ENCODE measurements at places on chromosomes 5 and 9. TPM values are rescaled to one million over a fixed set of nuclear protein-coding genes. Genes with fewer than 3 reads are reported as not detected.
A peak's percentile ranks its signal among the peaks of the same experiment; 100 is the strongest.

DNA sequence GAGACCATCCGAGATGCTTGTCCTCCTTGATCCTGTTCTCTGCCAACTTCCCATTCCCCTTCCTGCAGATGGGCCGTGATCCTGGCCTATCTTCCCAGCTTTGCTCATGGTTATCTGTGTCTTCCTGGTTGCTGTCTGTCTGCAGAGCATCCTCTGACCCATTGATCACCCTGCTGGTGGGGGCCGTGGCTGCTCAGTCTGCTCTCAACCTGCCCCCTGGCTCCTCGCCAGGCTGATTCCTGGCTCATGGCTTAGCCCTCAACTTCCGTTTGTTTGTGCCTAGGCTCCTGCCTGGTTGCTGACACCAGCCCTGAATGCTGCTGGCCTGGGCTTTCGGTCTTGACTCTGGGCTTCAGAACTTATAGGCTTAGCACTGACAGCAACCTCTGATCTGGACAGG, 67.1 kb upstream of the SMIM15 start:
- no peak for DNase-seq

GRCh38 chr9:5580650-5581049, 48.3 kb upstream of the RIC1 start:
- no peak for DNase-seq

DNA sequence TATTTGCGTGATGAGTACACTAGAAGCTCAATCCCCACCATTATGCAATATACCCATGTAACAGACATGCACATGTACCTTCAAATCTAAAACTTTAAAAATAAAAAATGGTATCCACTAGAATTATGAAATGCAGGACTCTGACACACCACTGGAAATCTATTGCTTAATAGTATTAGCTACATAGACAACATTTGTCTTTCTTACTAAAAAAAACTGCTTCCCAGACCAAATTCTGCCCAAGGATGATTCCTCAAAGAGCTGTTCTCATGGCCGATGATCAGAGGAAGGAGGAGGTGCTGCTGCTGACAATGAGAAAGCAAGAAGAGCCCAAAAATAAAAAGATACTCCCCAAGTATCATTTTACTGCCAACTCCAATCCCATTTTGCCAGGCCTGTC, 67.2 kb downstream of the TTC39B start:
- DNase-seq, result no peak

DNA sequence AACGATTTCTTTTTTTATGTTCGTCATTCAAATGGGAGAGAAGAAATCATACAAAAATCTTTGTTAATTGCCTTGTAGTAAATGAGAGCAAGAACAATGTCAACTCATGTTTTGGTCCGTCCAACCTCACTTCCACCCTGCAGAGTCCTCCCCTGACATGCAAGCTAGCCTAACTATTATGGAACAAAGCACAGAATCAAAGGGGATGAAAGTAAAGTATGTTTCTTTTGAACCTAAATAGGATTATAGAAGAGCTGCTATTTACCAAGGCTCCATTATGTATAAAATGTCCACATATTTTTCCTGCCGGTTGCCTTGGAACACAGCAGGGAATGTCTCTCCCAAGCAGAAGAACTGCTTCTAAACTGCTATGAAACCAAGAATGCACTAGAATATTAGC, 161.1 kb downstream of the MRPS30 start:
- DNase-seq, result no peak

- no peak for DNase-seq
These were observed 10.3 kb downstream of the CNTFR start for GRCh38 chr9:34579104-34579807.

GRCh38 chr9:32571969-32572899, 725 bp downstream of the NDUFB6 start:
- DNase-seq, result peak; percentile 44

GRCh38 chr5:90534922-90535321, 5.5 kb upstream of the LYSMD3 start:
- no peak for DNase-seq

- no peak for DNase-seq
These were observed 45.1 kb downstream of the KIAA1958 start for GRCh38 chr9:112531666-112532282.

The PCDHAC1 gene
- total RNA-seq, result 0.47 TPM

DNA sequence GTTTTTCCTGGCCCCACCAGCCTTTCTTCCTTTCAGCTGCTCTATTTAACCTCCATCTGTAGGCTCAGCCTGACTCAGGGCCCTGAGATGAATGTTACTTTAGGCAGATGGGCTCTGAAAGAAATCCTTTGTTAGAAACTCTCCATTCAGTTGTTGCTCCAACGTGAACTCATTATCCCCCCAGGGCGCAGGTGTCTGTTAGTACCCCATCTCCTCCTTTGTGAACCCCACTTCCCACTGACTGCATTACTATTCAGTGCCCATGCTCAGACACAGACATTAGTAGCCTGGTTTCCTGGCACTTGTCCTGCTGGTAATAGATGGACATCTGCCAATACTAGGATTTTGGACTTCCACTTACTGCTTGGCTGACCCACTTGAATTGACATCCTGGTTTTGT, 1271.6 kb downstream of the PTPRD start:
- DNase-seq, result no peak

GRCh38 chr5:57777174-57777581, 294.6 kb upstream of the ACTBL2 start:
- DNase-seq, result no peak

DNA sequence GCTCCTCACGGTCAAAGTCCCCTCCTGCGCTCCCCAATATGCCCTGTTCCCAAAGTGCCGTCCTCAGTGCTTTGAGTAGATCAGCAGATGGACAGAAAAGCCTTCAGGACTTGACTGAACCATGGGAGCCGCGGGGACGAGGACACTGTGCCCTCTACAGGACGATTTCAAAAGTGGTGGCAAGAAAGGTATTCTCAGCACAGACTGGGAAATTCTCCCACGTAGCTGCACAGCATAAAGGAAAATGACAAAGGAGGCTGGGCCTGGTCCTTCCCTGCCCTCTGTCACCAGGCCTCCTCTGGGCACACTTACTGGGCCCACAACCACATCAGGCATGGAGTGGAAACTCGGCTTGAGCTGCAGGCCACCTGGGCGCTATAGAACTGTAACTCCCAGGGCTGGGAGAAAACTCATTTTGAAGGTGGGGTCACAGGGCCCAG, 16.7 kb upstream of the MTMR12 start:
- no peak for DNase-seq

The FRMPD1 gene
- total RNA-seq, result 0.74 TPM

The GNA14 gene
- total RNA-seq, result 7.4 TPM

DNA sequence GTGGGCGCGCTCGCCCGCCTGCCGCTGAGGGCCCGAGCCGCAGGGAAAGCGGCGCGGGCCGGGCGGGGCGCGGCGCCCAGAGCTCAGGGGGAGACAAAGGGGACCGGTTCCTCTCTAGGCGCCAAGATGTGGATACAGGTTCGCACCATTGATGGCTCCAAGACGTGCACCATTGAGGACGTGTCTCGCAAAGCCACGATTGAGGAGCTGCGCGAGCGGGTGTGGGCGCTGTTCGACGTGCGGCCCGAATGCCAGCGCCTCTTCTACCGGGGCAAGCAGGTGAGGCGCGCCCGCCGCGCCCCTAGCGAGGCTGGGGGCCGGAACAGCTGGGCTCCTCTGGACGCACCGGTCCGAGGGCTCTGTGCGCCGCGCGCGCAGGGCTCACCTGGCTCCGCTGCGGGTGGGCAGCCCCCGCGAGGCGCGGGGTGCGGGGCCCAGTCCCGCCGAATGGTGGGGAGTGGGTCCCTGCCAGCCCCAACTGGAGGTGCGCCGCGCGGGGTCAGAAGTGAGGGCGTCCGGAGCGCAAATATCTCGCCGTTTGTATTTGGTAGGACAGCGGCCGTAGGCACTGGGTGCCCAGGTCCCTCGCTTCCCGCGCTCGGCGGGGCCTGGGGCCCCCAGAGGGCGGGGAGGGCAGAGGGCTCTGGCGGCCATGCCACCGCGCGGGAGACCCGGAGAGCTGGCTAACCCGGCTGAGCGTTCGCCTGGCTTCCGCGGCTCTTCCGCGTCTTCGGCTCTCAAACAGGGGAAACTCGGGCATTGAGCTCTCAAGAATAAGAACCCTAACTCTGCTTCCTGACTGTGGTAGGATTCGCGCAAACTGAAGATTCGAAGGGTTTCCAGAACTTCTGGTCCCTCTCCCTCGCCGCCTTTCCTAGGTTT, 607 bp downstream of the UHRF2 start:
- DNase-seq, result no peak

DNA sequence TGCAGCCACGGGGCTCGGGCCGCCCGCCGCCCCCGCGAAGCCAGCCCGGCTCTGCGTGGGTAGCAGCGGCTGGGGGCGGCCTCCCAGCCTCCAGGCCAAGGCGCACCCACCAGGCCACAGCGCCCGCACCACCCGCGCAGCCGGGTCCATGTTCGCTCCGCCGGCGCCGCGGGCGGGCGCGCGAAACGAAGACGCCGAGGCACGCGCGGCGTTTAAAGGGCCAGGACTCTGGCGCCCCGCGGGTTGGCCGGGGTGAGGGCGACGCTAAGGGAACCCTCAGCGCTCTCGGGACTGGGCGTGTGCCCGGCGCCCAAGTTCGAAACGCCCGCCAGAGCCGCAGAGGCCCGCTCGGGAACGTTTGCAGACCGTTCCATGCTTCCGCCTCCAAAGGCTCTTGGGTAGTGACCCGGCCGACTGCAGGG, at the start of gene PTGES2:
Gene PTGES2 (minus strand): TSS at position 162 of the 422 bp plus-strand sequence. CDS start 12 bp downstream, at position 150.
- peak; percentile 47 for DNase-seq

DNA sequence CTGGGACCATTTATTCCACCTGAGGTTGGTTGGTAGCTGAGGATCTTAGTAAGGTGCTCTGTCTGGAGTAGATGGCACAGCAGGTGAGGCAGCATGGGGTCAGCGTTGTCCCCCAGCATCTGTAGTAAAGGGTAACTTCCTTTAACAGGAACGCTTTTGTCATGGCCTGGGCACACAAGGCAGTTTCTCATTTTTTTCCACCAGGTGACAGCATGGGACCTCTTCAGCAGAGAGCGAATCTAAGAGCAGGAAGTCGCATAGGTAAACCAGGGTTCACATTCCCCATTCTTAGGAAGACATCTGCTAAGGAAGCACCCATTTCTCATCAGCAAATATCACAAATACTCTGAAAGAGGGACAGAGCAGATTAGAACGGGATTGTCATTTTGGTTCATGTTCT, 56.5 kb downstream of the GPR107 start:
- no peak for DNase-seq

GRCh38 chr5:132767150-132767549, 9.9 kb downstream of the SEPTIN8 start:
- DNase-seq, result no peak

GRCh38 chr9:80644044-80644443, 1045.3 kb downstream of the TLE1 start:
- no peak for DNase-seq

The GABRA1 gene
- not detected for total RNA-seq

The DIAPH1 gene
- 35.5 TPM for total RNA-seq

DNA sequence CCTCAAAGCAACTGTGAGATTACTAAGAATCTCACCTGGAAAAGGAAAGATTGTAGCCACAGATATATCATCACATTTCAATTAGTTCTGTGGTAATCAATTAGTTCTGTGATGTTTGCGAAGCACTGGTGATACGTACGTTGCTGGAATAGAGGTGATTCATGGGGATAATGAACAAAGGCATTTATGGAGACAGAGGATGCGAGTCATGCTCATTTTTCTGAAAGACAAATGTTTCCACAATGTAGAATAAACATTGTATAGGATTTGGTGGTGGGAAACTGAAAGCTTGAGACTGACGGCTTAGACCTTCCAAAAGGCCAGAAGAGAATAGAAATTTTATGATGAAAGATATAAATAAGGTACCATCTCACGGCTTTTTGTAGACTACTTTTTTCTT, 507.3 kb upstream of the TYRP1 start:
- no peak for DNase-seq

The STK32A gene
- 2.0 TPM for total RNA-seq

- no peak for DNase-seq
These were observed 48.2 kb upstream of the GFPT2 start for GRCh38 chr5:180401229-180401907.

- no peak for DNase-seq
These were observed 16.3 kb upstream of the GARNL3 start for GRCh38 chr9:127248241-127248640.

- DNase-seq, result no peak
These were observed 95.0 kb upstream of the RUFY1 start for GRCh38 chr5:179455320-179455719.

DNA sequence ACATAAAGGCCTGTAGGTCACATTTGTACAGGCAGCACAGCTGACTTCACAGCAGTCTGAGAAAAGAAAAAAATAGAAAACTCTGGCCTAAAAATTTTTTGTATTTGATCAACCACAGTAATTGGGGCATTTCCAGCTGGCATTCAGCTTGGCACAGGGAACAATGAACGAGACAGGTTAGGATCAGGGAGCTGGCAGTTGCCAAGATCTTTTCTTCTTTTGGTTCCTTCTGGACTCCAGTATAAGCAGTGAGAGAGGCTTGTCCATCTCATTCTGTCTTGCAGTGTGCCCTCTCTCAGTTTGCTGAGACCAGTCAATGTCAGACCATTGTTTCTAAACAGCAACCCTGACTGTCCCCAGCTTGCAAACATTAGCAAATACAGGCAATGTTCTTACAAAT, 601.1 kb downstream of the TLR4 start:
- DNase-seq, result no peak
